ENCODE measurements at places on chromosomes 4 and X. TPM values are rescaled to one million over a fixed set of nuclear protein-coding genes. Genes with fewer than 3 reads are reported as not detected.

Gene IL21
- not detected for total RNA-seq

DNA sequence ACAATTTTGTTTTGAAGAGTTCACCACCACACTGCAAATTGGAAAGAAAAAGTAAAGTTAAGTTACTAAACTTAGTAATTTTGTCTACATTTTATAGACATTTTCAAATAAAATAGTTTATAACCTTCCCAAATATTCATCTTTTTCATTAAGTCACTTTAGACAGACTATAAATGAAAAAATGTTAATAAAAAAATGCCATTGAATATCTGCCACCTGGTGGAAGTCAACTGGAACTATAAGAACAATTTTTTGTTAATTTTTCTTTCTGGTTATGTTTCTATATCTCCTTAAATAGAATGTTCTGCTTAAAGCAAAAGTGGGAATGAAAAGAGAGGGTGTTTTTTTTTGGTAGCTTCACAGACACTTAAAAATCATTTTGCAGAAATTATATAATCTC, 534.4 kb upstream of the PCDH10 start:
- no peak for DNase-seq

Gene HCCS
- total RNA-seq: 19.5 TPM

DNA sequence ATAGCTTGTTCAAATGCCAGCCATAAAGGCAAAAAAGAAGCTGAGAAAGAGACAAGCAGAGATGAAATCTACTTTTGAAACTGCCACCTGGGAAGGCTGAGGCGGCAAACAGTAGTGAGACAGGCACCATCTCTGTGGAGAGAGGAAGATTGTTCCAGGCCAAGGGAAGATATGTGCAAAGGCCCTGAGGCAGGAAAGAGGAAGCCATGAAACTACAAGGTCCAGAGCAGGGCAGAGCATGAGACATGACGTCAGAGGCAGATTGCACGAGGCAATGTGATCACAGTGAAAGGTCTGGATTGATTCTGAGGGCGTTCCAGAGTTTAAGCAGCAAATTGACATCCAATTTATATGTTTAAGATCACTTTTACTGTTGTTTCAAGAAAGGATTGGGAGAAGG, 226.1 kb downstream of the QDPR start:
- no peak for DNase-seq

DNA sequence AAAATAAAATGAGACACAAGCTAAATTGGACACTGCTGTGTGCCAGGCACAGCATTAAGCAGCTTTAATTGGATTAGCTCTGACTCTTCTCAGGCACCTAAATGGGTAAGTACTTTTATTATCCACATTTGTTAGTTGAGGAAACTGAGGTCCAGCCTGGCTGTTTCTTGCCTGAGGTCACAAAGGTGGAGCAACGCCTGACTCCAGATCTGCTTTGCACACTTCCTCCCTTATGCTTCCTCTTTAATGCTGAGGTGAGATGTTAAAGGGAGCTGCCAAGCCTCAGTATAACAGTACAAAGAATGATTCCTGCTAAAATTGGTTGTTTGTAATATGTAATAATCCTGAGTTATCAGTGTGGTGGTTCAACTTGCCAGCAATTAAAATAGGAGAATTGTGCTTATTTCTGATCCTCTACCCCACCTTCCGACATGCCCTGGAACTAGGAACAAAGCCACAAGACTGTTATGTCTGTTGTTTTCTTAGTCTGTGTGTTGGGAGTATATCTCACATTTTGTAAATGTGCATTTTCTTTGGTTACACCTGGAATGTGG, 74.4 kb downstream of the AFF1 start:
- no peak for DNase-seq

Gene HSD17B13
- 4.2 TPM for total RNA-seq

Gene CLGN
- 1.1 TPM for total RNA-seq

Gene SLC25A53
- 13.4 TPM for total RNA-seq

DNA sequence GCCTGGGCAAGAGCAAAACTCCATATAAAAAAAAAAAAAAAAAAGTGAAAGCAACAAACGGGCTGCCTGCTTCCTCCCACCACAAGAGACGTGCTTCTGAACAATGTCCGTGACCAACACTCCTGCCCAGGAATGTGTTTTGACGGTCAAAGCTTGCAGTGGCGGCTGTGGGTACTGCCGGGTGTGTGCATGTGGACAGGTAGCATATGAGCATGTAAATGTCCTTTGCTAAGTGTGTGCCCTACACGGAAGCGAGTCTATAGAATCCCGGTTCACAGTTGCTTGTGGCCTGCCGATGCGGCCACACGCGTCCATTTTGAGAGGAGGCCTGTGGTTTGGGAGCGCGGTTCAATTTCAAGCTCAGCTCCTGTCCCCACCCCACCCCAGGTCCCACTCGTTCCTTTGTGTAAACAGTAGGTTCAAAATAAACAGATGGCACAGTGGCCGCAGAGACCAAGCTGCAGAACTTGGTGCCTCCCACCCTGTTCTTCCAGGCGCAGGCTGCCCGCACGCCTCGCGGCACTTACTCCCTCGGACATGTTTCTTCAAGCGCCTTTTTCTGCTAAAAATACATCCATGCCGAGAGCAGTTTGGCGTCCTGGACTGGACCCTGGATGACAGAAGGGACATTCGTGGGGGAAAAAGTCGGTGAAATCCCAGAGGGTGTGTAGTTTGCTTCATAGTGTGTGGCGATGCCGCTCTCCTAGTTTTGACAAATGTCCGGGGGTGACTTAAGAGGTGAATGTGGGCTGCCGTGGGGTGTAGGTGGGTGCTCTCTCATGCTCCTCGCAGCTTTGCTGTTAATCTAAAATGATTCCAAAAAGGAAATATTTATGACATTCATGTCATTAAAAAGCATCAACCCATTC, 11.5 kb upstream of the NKX1-1 start:
- peak; percentile 20 for DNase-seq

Gene LPAR4
- 0.18 TPM for total RNA-seq

GRCh38 chrX:53580742-53581504, 105.6 kb downstream of the HUWE1 start:
- DNase-seq: no peak

DNA sequence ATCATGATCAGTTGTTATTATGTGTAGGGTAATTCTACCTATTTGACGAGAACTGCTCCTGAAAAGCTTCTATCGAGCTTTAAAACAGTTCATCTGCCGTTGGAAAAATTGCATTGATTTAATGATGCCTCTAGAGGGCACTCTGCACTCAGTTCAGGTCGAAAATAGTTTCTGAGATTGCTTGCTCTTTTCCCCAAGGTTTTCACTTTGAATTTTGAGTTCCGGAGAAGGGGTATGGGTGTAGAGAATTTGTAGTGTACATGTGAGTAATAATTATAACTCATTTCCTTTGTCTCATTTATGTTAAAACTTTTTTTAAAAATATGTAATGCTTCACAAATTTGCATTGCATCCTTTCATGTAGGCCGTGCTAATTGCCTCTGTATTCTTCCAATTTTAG, 28.4 kb upstream of the TNIP3 start:
- no peak for DNase-seq

Gene TTC29
- 4.5 TPM for total RNA-seq

DNA sequence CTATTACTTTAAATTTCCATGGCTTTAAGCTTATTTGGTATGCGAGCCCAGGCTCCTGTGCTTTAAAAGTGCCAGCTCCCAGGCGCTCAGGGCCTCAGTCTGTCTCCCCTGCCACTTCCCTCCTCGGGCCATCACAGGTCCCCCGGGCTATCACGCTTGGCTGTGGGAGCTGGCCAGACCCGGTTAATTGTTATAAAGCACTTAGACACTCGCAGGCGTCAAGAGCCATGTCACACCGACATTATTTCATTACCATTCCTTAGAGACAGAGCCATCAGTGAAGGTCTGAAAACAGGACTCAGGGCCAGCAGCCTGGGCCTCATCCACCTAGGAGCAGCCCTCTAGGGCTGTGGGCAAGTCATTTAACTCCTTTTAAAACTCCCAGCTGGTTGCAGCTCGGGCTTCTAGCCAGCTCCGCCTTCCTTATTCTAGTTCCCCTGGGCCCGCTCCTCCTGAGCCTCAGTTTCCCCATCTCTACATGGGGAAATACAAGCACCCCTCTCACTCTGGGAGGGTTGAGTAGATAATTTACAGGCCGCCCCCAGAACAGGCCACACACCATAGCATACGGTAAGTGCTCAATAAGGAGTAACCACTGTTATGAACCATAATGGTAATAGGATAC, 99.0 kb downstream of the HMX1 start:
- peak; percentile 27 for DNase-seq

GRCh38 chr4:124940387-124940786, 227.9 kb upstream of the ANKRD50 start:
- no peak for DNase-seq

DNA sequence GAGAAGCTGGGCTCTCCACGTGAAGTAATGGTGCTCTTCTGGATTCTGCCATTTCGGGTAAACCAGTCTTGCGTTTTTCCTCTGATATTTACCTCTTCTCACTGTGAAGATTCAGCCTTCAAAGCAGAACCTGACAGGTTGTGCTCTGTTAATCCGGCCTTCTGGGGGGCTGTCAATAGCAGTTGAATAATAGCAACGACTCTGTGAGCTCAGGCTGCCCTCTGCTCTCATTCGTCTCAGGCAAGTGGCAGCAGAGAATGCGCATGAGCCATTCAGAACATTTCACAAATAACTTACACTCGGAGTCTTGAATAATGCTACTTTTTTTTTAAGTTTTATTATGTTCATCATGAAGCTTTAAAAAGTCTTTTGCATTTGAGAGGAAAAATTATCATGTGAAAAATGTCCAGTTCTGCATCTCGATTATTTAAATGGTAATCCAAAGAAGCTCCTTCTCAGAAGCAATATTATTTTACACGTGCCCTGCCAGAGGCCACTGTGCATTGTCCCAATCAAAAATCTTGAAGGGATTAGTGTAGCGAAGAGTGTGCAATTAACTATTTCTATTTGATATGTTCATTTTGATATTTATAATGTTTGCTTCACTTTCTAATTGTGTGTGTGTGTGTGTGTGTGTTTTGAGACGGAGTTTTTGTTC, 354.2 kb upstream of the FAT1 start:
- no peak for DNase-seq

GRCh38 chr4:177974461-177974860, 532.2 kb upstream of the AGA start:
- no peak for DNase-seq

GRCh38 chr4:169582203-169582602, 30.2 kb downstream of the NEK1 start:
- DNase-seq: no peak

Gene FGF5
- total RNA-seq: not detected

- DNase-seq: no peak
These were observed 1315.1 kb upstream of the PCDH7 start for GRCh38 chr4:29405116-29405515.

Data from lower lobe of right lung (tissue), 2 donors.